ENCODE measurements at places on chromosomes 6 and 20.

- no peak for DNase-seq
These were observed 167.3 kb downstream of the KCNQ5 start for GRCh38 chr6:72789145-72789544.

DNA sequence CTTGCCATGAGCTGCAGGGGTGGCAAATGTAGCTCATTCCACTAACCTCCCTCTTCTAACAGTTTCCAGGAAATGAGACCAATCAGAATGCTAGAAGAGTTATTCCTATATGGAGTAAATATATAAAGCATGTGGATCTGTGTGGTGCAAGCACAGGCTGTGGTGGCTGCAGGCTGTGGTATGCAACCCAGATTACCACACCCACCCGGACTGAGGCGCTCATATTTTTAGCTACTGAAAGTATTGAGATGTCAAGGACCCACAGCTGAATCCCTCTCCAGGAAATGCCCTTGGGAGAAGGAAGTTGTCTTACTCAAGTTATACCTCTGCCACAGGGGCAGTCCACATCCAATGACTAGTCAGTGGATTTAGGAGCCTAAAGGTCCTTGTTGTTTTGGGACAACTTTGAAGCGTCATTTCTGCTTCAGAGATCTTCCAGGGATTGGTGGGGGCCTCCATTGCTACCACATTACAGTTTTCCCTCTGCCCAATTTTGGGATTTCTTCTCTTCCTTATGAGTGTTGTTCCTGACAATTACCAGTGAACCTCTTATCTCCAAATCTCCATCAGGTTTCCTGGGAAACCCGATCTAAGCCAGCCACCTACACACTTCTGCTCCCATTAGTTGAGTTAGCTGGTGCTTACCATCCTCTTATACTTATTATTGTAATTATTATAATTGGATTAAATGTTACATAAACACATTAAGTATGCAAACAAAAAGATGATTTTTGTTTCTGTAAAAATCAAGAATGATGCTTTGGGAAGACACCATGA is 12.1 kb upstream of the REPS1 start:
- peak; percentile 60 for DNase-seq

DNA sequence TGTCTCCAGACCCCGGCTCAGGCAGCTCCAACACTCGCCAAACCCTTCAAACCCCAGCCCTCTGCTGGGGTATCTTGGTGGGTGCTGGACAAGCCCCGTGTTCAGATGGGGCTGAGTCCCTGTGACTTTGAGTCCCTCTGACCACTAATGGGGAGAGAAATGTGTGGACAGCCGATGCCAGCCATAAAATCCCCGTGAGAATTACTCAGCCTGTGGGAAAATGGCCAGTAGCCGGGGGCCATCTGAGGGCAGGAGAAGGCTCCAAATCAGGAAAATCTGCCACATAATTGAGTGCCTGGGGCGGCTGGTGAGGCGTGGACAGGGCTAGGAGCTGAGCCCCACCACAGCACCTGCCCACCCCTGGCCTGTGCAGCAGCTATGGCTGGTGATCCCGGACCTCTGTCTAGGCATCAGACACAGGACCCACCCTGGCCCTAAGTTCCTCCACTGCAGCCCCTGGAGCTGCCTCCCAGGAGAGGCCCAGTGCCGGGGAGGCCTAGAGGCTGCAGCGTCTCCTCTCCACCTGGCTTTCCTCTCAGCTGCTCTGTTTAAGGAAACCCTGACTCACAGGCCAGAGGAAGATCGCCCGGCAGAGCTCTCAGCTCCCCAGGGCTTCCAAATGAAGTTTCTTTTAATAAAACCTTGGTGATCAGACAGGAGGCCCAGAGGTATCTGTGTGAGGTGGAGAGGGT is 53.7 kb upstream of the SLCO4A1 start:
- DNase-seq = no peak

DNA sequence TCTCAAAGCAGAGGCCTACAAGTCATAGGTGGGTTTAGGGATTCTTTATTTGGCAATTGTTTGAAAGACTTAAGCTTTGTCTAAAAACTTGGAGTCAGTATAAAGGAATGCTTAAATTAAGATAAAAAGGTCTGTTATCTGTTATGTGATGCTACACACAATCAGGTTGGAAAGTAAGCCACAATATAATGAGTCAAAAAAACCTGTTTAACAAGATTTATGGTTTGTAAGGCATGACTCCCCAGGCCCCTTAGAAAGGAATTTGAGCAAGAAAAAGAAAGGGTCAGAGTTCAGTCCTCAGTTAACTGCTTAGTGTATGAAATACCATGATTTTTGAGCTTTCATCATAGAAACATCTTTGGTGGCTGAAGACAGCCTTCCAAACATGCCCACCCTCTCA is 66.8 kb upstream of the HMGN3 start:
- DNase-seq = no peak

- DNase-seq = no peak
These were observed 197.8 kb downstream of the UST start for GRCh38 chr6:148944608-148945007.

- DNase-seq = no peak
These were observed 3.7 kb downstream of the COX4I2 start for GRCh38 chr20:31641391-31641790.

DNA sequence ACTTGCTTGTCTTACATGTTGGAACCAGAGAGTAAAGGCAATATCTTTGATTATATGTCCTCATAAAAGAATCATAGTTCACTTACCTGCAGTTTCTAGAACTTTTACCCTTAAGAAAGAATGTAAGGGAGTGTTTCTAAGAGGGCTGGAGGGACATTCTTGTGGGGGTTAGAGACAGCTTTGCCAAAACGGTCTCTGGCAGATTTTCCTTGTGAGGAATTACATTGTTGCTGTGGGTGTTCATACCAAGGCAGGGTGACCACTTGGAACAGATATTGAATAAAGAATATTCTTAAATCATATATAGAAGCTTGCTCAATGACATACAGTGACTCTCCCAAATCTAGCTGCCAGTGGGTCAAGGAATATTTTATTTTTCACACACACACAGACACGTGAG is 517.6 kb upstream of the SOX4 start:
- no peak for DNase-seq

DNA sequence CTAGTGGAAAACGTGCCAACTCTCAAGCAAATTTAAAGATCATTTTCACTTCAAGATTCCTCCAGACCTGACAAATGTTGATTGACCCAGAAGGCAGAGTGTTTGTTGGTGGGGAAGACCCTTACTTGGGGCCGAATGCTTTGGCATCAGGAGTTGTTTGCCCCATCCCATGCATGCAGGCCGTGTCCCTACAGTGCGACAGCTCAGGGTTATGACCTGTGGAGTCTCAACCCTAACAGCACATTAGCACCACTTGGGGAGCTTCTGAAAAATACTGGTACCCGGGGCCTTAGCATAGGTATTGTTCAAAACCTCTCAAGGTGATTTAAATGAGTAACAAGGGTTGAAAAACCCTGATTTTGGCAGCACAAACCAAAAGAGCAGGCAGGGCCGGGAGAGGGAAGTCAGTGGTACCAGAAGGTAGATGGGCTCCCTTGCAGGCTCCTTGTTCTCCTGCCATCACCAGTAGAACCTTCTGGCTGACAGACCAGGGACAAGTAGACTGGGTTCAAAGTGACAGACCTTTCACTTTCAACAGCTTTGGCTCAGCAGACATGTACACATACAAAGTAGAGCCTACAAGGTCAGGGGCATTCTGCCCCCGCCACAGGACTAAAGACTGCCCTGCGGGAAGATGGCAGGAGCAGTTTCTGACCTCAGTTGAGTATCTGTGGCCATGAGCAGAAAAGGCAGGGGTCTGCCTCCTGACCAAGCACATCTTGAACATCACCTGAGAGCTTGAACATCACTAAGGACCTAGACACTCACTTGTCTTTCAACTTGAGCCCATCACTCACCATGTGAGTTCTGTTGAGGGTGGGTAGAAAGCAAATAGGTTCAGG is 39.6 kb downstream of the PLCG1 start:
- DNase-seq = no peak

DNA sequence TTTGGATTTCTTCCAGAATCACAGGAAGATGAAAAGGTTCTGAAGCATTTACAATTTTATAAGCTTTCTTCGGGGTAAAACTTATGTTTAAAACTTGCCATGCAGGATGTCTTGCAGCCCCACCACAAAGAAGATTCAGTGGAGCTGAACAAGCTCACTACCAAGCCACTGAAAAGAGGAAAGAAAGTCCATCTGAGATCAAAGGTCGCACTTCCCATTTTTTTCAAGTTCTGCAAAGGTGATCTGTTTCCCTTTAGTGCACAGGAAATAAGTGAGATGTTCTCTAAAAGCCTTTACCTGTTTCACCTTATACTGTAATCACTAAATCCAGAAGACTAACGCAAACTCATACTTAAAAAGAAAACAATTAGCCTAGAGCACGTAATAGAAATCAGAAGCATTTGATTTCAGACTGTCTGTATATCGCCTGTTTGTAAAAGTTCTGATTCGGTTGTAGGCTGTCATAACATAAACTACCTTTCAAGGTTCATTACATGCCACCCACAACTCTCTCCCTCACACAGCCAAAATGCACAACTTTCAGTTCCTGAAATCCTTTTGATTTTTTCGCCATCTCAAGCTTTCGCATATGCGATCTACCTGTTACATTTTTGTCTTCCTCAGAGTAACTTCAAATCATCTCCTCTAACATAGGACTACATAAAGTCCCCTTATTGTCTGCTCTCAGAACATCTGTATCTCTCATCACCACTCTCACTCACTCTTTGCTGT is 1.8 kb downstream of the ECHDC1 start:
- no peak for DNase-seq

- no peak for DNase-seq
These were observed 41.5 kb downstream of the B4GALT5 start for GRCh38 chr20:49672096-49672664.

GRCh38 chr6:36946526-36946925 is 8.0 kb upstream of the PI16 start:
- DNase-seq = no peak

DNA sequence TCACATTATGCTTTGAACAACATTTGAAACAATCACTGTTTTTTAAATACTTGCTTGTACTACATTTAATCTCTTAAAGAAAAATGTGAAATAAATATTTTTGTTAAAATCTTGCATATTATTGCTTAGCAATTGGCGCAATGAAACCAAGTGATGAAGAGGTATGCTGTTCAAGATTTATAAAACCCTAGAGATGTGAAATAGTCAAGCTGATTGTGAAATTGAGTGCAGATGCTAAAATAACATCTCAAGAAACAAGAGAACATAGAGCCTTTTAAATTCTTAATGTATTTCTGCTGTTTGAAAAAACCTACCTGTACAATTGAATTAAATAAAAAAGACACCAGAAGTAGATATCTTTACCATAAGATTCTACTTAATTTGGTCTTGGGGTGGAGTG is 179.2 kb upstream of the MCHR2 start:
- DNase-seq = peak; percentile 52

GRCh38 chr6:143498428-143498827 is 13.1 kb downstream of the FUCA2 start:
- no peak for DNase-seq

GRCh38 chr6:94511502-94512088 is 1065.7 kb upstream of the MANEA start:
- DNase-seq = no peak

- DNase-seq = peak; percentile 72
These were observed 22.8 kb upstream of the FAM83C start for GRCh38 chr20:35314816-35315631.

GRCh38 chr6:38349221-38349620 is 290.5 kb downstream of the BTBD9 start:
- DNase-seq = no peak

DNA sequence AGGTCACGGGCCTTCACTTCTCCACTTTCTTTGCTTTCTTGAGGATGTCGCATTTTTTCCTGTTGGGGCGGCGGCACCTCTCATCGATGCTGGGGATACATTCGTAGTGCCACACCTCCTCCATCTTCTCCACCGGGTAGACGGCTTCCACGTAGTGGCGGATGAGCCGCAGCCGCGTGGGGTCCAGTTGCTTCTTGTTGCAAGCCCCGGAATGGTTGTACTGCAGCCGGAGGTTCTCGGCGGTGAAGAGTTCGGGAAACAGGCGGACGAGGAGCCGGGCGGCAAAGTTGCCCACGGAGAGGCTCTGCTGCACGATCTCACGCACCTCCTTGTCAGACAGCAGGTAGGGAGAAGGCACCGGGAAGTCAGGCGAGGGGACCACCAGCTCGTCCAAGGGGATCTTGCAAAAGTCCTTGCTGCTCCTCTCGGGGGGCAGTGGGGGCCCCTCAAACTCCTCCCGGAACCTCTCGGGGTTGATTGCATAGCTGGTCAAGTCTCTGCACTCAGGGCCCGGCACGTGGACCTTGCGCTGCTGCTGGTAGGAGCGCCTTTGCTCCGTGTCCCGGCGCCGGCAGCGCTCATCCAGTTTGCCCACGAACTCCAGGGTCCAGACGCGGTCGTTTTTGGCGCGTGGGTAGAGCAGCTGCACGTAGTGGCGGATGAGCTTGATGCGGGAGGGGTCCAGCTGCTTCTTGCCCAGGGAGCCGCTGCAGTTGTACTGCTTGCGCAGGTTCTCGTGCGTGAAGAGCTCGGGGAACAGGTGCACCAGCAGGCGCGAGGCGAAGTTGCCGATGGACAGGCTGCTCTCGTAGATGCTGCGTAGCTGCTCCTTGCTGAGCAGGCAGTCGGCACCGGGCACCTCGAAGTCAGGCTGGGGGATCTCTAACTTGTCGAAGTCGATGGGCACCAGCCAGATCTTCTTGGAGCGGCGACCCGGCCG is 41.0 kb downstream of the MTRES1 start:
- no peak for DNase-seq

GRCh38 chr6:105051941-105052471 is 95.1 kb downstream of the LIN28B start:
- DNase-seq = peak; percentile 68

Data from fibroblast of skin of right quadriceps (primary cell).